RPMI7951 (cell line): ENCODE measurements at places on chromosomes 16 and 17.
A peak's percentile ranks its signal among the peaks of the same experiment; 100 is the strongest.

GRCh38 chr17:34598161-34598776, 18.9 kb downstream of the TMEM132E start:
- DNase-seq = no peak

GRCh38 chr17:2406903-2407790, 6.3 kb upstream of the MNT start:
- DNase-seq = peak; percentile 93

- no peak for DNase-seq
Observed at GRCh38 chr17:1616101-1616500, 12.5 kb downstream of the SLC43A2 start.

DNA sequence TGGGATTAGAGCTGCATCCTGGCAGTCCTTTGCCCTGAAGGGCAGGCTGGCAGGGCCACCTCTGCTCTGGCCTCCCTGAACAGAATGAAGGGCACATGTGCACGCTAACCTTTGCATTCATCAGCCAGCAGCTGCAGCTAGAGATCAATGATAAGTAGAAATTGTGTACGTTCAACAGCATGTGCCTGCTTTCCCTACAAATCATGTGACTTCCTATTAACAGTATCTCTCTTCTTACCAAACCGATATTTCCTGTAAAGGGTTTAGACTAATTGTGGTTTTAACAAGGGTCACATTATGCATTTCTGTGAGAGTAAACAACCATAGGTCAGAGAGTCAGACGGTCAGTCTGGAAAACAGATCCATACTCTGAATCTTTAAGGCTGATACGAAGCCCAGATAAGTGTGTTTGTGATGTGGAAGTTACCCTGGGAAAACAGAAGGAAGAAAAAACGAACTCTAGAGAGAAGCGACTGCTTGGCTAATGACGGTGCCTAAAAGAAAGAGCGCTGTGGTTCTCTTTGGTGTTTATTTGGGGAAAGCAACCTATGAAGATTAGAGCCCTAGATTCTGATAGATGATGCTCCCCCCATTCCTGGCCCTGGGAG, 219.4 kb downstream of the MAF start:
- DNase-seq = no peak

GRCh38 chr16:65916995-65917394, 449.5 kb upstream of the CDH5 start:
- DNase-seq = no peak

DNA sequence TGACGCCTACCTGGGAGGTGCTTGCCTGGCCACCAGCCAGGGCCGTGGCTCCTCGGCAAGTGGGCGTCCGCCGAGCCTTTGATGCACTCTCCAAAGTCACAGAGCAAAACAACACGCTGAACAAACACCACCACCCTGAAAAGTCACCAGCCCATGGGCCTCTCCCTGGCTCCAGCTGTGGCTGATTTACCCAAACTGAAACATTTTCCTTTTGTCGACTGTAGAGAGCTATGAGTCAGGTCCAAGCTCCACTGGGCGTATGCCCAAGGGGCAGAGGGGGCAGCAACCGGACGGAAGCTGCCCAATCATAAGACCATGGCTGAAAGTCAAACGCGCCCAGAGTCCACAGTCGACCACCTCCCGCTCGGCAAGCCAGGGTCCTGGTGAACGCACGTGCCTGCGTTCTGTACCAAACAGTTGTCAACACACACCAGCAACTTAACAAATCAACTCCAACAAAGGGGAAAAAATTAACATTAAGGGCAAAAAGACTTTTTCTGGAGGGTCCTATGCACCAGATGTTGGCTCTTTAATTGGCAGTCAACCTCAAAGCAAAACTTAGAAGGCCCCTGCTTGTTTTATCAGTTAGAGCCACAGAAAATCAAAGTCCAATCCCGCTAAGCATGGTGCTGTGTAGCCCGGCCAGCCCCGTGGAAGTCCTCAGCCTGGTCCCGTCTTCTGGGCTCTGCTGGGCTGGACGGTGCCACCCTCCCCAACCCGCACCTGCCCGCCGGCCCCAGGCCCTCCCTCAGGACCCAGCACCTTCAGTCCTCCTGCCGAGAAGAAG, 47.3 kb downstream of the TBC1D16 start:
- peak; percentile 91 for DNase-seq

DNA sequence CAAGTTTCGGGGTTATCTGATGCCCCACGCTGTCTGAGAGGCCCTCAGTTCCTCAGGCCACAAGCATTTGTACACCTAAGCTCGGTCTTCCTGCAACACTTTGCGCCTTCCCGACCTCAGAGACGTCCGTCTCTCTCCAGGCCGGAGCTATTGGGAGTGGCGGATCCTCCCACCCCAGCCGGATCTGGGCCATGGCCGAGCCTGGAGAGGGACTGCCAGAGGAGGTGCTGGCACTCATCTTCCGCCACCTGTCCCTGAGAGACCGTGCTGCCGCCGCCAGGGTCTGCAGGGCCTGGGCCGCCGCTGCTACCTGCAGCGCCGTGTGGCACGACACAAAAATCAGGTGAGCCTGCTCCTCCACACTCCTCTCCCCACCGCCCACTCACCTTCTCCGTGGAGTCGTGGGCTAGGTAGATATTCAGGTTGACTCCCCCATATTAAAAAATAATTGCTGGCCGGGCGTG, 1.9 kb downstream of the FBXL8 start:
- no peak for DNase-seq

DNA sequence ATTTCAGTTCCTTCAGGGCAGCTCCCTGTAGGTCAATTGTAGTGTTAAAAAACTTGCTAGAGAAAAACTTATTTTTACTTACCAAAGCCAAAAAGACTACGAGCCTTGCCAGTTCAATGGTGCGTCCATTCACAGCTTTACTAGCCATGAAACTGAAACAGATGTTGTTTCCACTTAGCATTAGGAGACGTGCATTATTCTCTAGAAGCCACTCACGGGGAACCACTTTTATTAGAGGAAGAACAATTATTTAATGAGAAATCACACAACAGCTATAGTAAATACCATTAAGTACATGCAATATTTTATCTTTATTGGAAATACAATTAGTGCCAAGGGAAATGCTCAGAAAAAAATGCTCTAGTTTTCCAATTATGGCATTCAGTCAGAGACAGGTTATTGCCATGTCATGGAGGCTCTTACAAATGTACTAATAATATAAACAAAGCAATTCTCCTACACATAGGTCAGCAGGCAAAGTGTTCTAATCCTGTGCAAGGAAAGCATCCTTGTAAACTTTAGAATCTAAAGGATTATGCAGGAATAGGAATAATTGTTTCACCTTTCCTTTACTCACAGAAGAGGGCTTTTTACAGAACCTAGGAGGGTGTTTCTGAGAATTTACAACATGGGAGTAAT, 17.4 kb downstream of the LASP1NB start:
- no peak for DNase-seq

DNA sequence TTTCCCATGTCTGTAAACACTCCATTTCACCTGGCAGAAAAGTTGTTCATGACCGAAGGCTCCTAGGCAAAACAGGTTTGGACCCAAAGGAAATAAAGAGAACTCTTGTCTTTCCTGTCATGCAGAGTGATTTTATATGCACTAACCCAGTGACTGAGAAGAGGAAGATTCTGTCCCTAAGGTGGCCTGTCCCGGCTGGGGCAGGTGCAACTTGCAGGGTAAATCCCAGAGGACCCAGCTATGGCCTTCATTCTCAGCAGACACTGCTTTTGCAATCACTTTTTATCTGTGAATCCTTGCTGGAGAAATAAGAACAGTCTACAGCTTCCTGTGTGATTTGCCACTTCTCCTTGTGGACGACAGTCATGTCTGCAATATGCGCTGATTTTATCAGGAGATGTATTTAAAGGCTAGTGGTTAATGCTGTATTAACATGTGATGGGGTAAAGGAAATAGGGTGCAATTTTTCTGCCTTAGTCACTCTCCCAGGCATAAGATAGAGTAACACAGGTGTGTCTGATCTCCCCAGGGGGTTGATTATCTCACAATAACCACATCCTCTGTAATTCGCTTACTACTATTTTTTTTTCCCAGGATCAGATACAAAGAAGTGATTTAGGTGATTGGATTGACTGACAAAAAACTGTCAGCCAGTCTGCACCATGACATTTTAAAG, 696.8 kb upstream of the SOX9 start:
- DNase-seq = peak; percentile 97

GRCh38 chr16:29807426-29808218, 1.3 kb downstream of the MAZ start:
- peak; percentile 94 for DNase-seq

DNA sequence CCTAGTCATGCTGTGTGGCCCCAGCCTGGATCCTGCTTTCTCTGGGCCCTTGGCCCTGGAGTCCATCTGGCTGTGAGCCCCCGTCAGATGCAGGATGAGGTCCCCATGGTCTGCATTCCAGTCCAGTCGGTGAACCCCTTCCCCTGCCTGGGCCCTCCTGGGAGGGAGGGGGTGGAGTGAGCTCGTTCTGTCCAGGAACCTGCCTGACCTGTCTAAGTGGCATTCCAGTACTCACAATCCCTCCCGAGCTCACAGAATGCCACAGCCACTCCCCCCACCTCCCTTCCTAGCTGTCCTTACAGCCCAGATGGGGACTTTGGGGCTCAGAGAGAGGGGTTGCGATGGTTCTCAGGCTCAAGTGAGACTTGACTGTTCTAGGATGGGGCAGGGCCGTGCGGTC, 15.5 kb downstream of the SPNS2 start:
- DNase-seq = no peak

DNA sequence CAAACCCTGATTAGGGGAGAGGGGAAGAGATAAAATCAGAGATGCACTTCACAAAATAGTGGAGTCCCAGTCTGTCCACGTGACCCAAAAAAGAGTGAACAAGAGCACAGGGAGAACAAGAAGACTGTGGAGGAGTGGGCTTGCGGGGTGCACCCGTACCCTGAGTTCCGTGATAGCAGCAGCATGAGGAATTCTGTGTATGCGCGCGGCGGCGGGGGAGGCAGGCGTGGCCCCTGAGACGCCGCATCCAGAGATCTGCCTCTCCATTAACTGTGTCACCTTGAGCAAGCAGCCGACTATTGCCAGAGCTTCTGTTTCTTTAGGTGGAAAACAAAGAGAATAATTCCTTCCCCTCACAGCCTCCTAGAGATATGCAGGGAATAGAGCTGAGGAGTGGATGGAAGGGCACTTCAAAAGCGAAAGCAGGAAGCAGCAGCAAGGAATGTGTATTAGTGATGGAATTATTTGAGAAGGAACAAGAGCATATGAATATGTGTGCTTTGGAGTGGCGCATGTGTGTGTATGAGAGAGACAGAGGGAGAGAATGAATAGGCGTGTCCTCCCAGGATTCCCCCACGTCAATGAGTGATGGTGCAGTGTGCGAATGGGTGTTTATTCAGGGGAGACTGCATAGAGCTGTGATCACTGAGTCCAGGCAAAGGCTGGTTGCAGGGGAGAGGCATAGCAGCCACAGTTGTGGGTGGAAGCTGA, 10.4 kb upstream of the SOX9 start:
- DNase-seq = no peak

DNA sequence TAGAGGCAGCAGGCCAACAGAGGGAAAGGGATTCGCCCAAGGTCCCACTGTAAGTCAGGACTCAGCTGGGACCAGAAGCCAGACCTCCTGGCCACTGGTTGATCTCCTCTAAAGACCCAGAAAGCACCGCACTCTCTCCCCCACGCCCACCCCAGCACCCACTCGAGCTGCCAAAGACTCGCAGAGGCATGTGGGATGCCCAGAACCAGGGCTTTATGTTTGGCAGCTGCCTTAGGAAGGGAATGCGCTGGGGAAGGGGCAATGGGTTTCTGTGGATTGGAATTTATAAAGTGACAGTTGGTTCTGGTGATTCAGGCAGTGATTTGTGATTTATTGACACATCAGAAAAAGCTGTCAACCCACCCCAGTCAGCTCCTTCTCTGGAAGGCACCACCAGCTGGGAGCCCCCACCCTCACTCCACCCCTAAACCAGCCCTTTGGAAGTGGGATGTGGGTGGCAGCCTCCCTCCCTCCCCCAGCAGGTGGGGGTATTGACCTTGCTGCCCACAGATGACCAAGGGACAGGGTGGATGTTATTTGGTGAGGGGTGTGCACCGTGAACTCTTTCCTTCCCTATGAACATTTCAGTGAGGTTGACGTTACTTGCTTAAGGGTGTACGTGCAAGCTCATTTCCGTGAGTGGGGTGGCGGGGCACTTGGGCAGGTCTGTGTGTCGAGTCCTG, 76.6 kb upstream of the DNAJA2 start:
- DNase-seq = no peak

DNA sequence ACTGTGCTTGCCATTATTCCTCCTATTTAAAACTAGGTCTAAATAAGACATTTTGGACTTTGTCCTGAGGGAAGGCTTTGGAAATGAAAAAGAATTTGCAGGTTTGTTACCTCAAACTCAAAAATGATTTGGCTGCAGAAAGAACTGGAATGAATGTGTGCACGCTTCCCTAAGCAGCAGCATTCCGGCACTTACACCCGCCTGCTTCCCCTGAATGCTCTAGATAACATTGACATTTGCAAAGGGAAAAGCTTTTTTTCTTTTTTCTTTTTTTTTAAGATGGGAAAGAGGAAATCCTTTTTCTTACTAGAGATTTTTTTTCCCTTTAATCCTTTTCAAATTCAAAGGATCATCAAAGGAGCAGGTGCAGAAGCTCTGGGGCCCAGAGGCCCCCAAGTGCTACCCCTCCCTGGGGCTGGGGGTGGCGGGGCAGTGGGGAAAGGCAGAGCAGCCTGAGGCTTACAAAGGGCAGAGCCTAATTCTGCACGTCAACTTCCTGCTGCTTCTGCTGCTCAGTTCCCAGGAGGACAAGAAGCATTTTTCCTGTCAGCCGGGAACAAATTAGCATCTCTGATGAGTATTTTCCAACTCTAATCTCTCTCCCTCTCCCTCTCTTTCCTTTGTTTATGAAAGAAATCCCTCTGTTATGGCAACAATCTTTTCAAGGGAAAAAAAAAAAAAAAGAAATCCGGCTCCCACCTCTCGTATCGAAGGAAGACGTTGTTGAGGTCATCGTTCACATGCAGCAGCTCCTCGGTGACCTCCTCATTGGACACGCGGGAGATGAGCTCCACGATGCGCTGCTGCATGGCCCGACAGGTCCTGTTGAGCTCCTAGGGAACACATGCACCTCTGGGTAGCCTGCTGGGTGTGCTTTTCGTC, 32.1 kb upstream of the SREBF1 start:
- DNase-seq = no peak

GRCh38 chr17:21297026-21297520, 12.6 kb downstream of the MAP2K3 start:
- no peak for DNase-seq

DNA sequence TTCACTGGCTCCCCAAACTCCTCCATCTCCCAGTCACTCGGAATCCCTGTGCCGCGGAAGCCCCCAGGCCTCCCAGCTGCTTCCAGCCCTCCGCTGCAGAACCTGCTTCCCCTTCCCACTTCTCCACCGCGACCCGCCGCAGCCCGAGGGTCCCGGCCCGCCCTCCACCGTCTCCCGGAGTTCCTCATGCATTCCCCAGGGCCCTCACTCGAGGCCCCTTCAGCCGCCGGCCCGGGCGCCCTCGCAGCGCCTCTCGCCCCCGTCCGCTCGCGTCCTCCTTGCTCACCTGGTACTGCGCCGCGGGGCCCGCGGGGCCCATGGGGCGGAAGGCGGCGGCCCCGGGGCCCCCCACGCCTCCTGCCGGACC, 329 bp downstream of the SMARCD2 start:
- no peak for DNase-seq

GRCh38 chr17:31699281-31699680, 159.8 kb downstream of the COPRS start:
- peak; percentile 37 for DNase-seq
